Activated gamma-delta T cell treated with Interleukin-2 at 50 U/mL for 16 hours (primary cell): ENCODE measurements at places on chromosomes 2 and 18.

- DNase-seq: no peak
These were observed 235.6 kb downstream of the SCG2 start for GRCh38 chr2:223366566-223366965.

GRCh38 chr2:55311444-55311870 lies 42.4 kb upstream of the MTIF2 start:
- DNase-seq: no peak

- DNase-seq: no peak
These were observed 83.8 kb upstream of the ACVR2A start for GRCh38 chr2:147760984-147761383.

DNA sequence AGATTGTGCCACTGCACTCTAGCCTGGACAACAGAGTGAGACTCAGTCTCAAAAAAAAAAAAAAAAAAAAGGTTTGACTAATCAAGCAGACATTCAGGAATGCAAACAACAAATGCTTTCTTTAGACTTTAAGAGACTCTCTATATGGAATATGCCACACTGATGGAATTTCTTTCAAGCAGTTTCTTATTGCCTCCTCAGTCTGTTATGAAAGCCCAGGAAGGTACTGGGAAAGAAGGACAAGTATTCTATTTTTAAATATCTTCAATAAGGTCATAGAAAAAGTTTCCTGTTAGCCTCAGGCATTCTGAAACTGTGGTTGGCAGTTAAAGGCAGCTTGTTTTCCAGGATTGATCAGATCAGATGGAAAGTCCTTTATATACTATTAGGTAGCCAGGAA lies 241.6 kb downstream of the PIK3C3 start:
- DNase-seq: no peak

DNA sequence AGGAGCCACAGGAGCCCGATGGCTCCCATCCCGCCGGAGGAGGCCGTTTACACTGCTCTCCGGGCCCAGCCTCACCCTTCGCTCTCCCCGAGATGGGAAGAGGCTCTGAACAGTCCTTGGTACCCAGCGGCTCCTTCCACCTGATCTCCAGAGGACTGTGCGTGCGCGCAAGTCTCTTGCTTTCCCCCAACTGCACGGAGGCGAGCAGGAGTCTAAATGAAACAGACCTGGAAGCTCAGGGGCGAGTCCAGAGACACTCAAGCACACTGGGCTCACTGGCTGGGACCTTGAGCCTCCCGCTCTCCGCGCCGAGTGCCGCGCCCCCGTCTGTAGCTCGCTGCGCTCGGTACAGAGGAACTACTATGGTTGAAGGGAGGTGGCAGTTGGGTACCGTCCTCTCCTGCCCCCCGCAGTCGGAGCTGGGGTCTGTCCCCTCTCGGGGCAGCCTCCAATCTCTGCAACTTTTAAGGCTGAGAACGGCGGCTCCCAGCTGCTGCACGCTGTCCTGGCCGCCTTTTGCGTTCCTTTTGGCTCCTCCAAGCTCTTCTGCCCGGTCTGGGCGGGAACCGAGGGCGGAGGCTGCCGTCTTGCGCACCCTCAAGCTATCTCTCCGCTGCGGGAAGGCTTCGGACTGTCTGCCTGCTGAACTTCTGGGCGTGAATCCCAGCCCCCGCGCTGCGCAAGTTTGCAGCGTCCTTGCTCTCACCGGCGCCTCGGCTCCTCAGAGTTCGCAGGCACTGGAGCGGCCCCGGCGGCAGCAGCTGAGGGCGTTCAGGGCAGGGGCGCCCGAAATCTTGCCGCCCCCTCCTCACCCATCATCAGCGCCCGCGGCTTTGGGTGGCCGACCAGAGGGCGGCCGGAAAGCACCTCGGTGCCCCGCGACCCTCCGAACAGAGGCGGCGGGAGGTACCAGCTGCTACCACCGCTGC lies 491 bp downstream of the ALK start:
- DNase-seq: no peak

GRCh38 chr2:237490009-237490711 lies 3.1 kb downstream of the MLPH start:
- no peak for DNase-seq

DNA sequence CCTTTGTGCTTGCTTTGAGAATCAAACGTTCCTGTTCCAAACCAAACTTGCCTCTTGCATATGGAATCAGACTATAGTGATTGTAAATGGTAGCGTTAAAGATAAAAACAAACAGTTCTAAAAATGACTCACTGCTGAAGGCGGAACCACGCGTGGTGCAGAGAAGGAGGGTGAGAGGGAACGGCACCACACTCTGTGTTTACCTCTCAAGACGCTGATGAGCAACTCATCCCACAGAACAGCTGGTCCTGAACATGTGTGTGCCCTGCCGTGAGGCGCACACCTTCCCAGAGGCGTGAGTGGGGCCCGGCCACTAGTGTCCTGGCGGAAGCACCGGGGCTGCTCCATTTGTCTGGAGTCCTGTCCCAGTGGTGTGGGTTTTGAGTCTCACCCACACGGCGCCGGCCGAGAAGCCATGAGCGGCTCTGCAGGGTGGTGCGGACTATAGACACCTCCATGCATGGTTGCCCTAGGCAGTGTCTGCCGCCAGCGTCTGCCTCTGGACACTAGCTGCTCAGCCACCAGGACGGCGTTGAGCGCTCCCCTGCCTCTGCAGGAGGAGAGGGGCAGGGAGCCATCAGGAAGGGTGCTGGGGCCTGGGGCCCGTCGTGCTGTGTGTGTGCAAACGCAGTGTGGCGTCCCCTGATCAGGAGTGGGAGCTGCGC lies 52.1 kb downstream of the NFATC1 start:
- no peak for DNase-seq

DNA sequence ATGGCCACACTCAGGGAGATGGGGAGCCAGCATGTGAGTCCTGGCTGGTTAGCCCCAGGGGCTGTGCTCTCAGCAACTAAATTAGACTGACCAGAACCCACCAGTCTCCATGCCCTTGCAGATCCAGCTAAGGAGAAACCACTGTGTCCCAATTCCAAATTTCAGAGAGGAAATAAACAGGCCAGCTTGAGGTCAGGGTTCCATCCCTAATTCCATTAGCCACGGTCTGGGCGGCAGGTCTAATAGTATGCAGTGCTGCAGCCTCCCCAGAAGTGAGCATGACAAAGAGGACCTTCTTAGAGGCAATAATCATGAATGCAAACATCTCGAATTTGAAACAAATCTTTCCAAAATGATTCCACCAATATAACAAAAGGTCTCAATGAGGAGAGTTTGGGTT lies 671.2 kb downstream of the BCL11A start:
- no peak for DNase-seq

DNA sequence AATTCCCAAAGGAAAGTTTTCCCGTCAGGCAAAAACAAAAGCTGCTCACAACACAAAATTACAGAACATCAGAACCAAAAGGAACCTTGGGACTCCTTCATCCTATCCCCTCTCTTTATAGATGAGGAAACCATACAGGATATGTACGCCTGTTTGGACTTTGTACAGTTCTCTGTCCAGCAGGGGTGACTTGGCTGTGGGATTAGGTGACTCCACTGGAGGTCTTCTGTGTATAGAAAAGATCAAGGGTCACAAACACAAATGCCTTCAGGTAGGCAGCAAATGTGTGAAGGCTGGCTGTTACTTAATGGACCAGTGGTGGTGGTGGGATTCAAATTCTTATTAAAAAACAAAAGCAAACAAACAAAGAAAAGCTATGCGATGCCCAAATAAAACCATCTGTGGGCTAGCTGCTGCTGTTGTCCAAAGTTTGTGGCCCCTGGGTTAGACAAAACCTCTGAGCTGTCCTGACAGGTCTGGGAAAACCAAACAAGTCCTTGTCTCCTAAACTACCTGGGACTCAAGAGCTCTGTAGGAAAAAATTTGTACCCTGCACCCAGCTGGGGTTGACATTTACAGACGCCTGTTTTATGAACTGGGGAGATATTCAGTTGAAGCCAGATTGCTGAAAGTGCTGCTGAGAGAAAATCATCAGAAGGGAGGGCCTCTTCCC lies 1.3 kb upstream of the CEP68 start:
- DNase-seq: no peak

DNA sequence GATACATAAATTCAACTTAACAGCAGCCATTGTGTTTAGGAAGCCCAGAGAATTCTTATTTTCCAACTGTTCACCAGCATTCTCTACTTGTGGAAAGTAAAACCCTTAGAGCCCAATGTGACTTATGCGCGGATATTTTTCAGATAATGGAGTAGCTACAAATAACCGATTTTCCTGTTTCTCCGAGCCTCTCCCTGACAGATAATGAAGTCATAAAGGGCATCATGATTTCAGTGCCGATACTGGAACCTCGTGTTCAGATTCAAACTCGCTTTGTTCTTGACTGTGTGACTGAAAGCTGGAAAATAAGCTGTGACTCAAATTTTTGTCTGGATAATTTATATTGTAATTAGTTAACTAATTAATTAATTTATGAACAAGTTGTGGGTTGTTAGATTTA lies 228.2 kb downstream of the VAPA start:
- no peak for DNase-seq

DNA sequence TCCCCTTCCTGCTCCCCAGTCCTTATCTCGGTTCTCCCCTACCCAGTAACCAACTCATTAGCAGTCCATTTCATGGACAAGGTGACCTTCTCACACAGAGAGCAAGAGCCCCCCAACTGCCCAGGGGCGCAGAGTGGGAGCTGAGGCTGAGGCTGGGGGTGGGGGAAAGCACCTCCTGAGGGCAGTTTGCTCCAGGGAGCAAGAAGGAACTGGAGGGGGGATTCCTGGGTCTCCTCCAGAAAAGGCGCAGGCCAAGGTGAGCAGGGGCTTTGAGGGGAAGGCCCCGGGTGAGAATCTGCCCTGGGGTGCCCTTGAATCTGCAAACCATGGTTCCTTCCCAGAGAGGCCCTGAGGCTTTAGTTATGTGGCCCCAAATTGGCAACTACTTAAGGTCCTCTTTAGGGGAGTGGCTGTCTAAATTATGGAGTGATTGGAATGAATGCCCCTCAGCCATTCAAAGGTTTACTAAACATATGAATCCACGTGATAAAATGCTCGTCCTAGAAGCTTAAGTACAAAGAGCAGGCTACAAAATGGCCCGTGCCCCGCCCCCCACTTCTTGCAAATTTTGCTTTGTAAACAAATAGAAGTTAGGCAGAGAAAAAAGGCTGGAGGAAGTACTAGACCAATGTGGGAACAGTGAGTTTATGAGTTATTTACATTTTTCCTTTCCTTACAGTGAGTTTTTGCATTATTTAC lies 123.5 kb upstream of the HS6ST1 start:
- no peak for DNase-seq

DNA sequence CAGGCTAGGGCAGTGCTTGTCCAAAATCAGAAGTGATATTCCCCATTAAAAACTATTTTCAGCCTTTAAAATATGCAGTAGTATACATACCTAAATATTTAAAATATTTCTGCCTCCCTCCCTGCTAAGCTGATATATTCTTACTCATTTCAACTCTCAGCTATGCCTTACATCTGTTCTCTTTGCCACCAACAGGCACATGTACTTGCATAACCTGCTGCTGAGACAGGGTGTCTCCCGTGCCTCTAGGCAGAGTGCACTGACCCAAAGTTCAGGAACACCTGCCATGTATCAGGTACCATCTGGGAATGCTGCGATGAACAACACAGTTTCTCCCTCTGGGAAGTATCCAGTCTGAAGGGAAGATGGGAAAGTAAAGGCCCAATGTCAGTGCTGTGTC lies 91.7 kb downstream of the STK39 start:
- no peak for DNase-seq

- DNase-seq: no peak
These were observed 78.5 kb downstream of the CCDC85A start for GRCh38 chr2:56262241-56262640.

DNA sequence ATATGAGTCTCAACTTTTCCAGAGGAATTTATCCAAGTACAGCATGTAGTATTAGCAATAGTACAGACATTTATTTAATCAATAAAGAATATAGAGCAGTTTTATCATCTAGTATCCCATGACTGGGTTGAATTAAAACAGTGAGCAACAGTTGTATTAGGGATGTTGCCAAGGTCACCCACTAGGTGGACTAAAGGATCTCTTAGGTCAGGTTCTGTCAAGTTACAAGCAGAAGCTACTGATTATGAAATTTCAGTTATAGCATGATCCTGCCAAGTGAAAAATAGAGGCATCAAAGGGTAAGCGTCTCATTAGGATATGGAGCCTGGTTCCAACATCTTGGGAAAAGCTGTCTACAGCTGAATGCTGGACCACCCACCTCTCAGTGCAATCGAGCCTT lies 52.1 kb upstream of the LAPTM4A start:
- no peak for DNase-seq

DNA sequence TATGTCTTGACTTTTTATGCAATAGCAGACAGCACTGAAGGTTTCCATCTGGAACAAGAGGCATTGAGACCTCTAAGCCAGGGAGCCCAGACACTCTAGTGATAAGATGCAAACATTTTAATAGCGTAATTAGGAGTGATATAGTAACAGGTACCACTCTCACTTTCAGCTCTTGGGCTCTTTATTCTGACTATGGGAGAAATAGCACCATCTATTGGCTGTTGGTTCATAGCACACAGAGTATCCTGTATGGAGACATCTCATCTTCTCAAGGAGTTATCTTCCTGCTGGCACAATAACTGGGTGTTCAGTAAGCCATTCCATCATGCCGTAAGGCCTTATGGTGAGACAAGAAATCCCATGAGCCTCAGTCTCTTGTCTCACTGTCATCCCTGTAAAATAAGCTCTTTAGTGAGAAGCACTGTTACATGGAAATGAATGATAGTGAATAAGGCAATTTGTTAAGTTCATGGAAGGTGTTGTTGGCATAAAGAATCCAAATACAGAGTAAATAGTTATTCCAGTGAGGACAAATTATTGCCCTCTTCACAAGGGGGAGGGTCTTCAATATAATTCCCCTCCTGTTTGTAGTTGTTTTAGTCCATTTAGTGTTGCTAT lies 48.3 kb downstream of the THUMPD2 start:
- DNase-seq: no peak

DNA sequence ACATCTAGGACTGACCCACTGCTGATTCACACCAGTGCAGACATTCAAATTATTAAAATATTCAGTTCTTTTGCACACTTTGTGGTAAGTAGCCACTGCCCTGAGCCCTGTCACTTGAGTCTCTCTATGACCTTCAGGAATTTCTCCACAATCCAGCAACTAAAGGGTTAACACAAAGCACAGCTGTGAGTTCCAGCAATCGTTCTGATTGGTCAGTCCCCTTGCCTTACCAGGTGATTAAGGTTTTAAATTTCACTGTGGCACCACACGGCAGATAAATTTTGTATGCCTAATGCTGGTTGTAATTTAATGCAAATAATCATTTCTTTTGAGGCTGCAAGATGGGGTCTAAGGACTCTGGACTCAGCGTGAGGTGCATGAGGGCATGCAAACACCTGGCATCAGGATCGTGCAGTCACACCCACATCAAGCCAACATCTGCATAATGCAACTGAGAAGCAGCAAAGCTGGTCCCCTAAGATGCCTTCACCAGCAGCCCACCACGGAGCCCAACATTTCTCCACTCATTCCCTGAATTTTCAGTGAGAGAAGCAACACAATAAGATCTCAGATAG lies 36.6 kb downstream of the SLC14A1 start:
- DNase-seq: no peak

GRCh38 chr2:184834699-184835397 lies 236.5 kb downstream of the ZNF804A start:
- no peak for DNase-seq

- DNase-seq: no peak
These were observed 232.2 kb downstream of the SETBP1 start for GRCh38 chr18:44912740-44913478.

GRCh38 chr2:26187114-26187513 lies 14.2 kb downstream of the GAREM2 start:
- DNase-seq: no peak
